D341Med (cell line): ENCODE measurements at places on chromosomes 4 and X.

DNA sequence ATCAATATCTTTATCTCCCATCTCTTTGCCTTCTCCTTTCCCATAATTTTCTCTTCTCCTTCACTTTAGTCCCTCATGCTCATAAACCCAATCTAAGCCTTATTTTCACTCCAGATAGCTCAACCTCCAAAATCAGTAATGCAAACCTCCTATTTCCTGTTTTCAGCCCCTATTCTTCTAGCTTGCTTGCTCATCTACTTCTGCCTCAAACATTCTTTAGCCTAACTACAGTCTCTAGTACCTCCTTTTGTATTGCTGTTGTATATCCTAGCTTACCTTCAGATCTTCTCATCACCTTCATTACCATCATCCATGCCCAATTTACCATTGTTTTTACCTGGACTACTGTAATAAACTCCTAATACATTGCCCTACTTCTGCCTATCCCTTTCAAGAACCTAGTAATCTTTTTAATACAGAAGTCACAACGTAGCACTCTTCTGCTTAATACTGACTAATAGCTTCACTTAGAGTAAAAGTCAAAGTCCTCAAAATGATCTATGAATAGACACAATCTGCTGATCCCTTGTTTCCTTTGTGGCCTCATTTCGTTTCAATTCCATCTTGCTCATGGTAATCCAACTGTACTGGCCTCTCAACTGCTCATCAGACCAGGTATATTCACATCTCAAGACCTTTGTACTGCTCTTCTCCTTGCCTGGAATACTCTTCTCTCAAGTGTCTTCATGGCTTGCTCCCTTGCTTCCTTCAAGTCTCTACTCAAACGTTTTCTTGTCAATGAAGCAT lies 123.4 kb downstream of the FAM13A start:
- DNase-seq: no peak

DNA sequence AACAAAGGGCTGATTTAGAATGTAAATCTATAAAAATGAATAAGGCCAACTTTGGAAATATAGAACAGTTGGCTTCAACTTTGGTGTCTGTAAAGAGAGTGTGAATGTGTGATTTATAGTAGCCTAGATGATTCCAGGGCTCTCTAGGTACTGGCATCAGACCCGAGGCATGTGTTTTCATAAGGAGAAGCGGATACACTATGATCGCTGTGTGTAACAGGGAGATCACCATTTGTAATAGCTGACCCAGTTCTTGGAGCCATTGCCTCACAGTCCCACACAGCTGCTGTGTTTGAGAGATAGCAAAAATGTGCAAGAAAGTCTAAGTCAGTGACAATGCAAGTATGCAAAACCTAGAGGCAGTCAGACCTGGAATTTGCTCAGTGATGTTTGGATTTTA lies 135.1 kb downstream of the REPS2 start:
- DNase-seq: no peak

DNA sequence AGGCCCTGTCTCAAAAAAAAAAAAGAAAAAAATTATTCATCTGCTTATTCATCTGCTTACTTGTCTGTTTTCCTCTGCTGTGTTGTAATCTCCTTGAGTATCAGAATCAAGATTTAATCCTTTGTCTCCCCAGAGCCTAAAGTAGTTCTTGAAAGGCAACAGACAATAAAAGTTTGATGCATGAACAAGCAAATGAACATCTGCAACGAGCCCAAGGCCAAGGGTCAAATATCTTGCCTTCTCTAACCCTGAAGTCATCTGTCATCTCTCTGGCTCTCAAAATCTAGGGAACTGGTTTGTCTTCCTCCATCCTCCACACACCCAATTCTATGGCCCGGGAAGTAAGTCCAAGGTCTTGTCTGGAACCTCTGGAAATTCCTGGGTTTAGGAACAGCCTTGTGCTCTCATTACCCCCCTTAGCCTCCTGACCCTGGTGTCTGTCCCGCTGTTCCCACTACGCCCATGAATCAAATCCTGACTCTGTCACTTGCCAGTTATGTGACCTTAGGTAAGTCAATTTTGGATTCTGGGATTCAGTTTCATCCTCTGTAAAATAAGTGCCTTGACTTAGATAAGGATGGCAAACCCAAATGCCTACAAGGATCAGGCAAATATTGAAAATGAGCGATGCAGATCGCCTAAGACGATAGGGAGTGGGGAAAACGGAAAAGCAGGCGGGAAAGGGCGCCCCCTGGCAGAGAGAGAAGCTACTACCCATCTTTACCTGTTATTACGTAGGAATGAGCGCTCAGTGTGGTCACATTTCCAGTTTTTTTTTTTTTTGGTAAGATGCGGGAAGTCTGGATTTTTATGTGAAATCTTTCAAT lies 102.7 kb upstream of the DHX15 start:
- peak; percentile 63 for DNase-seq

DNA sequence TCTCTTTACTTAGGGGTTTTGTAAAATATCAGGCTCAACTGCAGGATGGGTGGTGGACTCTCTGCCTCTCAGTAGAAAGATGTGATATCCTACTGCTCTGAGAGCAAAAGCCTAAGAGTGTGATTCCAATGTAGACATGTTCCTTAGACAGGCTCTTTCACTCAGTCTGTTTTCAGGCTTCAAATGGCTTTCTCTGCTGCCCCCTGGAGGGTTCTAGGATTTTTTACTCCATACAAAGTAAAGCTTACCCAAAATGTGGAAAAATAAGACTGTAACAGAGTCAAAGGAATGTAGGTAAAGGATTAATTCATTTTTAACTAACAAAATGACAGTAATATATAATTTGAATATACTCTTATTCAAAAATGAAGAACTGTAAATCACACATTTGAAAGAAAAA lies 32.1 kb downstream of the ZGRF1 start:
- DNase-seq: peak; percentile 65

- DNase-seq: no peak
These were observed 137.9 kb downstream of the FAM13A start for GRCh38 chr4:88919056-88919455.

DNA sequence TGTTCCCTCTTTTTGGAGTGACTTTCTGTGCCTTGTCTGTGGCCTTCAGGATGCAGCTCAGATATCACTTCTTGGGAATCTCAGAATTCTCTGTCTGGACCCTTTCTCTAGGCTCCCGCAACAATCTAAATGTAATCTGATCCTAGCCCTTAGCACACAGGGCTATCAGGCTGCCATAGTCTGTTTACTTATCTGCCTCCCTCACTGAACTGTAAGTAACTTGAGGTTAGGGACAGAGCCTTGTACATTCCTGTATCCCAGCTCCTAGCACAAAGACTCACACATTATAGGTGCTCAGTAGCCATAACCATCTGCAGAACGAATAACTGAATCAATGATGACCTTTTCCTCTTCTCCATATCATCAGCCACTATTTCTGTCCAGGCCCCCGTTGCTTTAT lies 69.5 kb downstream of the RTL9 start:
- DNase-seq: no peak

DNA sequence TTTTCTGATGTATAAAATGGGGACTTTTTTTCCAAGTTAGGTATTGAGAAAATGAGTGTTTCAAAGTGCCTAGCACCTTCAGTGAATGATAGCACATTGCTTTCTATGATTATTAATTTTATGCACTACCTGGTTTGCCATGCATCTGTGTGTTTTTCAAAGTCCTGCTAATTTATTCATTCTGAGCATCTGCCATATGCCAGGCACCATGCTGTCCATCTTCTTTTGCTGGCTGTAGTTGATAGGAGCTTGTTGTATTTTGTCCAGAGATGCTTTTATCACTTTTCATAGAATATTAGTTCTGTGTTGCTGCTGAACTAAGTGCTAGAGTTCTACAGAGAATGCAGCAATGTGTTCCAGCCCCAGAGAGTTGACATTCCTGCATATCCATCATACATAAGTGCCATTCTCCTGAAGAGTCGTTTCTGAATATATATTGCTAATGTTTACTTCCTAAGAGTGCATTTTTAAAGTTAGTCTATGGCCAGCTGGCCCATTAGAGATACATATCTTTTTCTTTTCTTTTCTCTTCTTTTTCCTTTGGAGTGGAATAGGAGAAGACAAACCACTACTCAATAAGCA lies 49.0 kb upstream of the CLNK start:
- DNase-seq: no peak

GRCh38 chr4:27215220-27215826 lies 354.7 kb downstream of the STIM2 start:
- no peak for DNase-seq
